ENCODE measurements at places on chromosomes 6 and 20.

GRCh38 chr20:5737966-5738365 lies 12.2 kb upstream of the SHLD1 start:
- DNase-seq: no peak

DNA sequence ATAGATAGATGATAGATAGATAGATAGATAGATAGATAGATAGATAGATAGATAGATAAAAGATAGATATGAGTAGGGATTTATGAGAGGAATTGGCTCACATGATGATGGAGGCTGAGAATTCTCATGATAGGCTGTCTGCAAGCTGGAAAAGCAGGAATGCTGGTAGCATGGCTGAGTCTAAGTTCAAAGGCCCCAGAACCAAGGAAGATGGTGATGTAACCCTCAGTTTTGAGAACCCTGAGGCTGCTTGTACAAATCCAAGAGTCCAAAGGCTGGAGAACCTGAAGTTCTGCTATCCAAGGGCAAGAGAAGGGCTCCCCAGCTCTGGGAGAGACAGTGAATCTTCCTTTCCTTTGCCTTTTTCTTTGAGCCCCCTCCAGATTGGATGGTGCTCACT lies 210.8 kb downstream of the RFPL4B start:
- DNase-seq: no peak

DNA sequence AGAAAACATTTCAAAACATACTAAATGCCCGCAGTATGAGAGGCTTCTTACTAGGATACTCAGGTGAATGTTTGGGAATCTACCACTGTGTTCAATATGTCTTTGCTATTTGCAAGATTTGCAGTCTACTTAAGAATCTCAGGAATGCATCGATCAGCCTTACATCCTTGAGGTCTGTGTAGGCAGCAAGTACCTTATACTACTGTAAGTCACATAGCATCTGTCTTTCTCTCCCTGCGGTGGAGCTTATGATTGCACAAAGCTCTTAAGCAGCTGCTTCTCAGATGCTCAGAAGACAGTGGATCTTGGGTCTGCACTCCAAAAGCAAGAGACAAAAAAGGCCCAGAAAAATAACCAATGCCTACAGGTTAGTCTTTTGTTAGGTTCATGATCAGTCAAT lies 21.4 kb downstream of the PCSK2 start:
- DNase-seq: no peak

- no peak for DNase-seq
Measured at GRCh38 chr6:90859056-90859455, 272.2 kb upstream of the MAP3K7 start.

DNA sequence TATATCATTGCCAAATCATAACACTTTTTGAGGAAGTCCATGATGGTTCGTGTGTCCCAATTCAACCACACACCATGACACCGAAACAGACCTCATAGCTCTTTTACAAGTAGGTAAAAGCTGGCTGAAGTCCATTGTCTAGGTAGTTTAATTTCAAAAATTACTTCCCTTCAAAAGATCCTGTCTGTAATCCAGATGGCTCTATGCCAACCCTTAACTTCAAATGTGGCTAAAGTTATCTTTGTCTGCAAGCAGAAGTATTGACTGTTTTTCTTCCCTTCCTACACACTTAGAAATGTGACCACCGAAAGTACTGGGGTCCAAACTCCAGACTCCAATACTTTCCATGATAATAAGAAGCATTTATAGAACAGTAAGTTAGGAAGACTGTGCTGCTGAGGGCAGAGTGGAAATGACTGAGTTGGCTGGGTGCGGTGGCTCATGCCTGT lies 8.3 kb upstream of the TIAM2 start:
- no peak for DNase-seq

DNA sequence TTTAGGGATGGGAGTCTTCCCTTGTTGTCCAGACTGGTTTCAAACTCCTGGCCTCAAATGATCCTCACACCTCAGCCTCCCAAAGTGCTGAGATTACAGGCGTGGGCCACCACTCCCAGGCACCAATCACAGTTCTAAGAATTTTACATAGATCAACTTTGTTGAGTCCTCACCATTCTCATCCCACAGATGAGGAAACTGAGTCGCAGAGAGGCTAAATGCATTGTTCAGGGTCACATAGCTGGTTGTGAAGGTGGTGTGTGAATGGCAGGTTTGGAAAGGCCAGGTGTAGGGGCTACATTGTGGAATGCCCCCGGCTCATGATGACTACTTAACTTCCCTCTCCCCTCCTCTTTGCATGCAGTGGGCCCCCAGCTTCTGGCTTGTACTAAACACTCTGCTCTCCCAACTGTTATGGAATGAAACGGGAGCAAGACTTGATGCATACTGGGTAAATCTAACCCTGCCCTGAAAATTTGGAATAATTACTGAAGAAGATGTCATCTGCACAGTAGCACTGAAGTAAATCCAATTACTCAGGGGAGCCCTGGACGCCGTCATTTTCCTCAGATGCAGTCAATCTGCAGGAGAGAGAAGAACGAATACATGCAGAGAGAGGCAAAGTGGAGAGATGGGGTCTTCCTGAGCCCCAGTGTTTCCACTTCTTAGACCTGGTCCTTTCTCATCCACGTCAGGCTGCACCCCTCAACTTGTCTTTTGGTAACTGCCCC lies 102.3 kb upstream of the ZNF217 start:
- no peak for DNase-seq

- DNase-seq: no peak
Measured at GRCh38 chr6:53813096-53813495, 18.3 kb downstream of the LRRC1 start.

- no peak for DNase-seq
Measured at GRCh38 chr6:148516617-148517016, 174.0 kb downstream of the SASH1 start.

DNA sequence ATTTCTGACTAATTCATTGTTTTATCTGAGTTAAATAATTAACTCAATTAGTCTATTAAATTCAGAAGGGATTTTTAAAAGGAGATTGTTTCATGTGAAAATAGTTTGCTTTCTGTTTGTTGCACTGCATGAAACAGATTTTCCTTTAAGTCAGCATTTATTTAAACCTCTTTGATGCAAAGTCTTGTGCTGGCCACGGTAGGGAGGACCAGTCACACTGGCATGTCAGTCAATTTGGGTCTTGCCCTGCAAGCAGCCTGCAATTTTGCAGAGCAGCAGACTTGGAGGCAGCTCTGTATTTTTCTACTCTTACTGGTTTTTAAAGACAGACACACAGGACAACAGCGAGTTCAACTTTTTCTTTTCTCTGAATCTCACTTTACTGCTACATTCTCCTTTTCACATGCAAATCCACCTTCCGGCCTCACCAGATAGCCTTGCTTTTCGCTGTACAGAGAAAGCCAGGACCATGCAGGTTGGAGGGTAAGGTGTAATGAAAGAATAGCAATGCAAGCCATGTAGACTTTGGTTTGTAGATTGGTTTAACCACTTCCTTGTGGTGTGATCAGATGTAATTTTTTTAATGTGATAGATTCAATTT lies 689.9 kb upstream of the AGPAT4 start:
- DNase-seq: peak; percentile 1

DNA sequence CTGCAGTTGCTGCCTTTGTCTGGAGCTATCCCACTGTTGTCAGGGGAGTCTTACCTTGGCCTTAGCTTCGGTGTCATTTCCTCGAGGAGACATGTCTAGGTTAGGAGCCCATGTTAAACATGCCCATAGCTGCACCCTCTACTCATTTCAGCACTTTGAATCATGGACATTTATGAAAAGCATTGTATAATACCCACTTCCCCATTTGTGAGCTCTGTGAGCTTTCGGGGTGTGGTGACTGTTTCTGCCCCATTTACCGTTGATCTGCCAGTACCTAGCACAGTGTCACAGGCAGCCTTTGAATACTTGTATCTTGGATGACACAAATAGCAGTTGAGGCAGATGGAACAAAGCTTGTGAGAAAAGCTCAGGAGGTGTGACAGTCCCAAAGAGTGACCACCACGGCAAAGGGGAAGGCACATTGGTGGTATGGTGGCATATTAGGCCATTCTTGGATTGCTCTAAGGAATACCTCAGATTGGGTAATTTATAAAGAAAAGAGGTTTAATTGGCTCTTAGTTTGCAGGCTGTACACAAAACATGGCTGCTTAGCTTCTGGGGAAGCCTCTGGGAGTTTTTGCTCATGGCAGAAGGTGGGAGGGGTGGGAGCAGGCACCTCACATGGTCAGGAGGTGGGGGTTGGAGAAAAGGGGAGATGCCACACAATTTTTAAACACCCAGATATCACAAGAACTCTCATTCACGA lies 42.0 kb downstream of the JARID2 start:
- no peak for DNase-seq

- no peak for DNase-seq
Measured at GRCh38 chr6:40330301-40330721, 256.9 kb downstream of the LRFN2 start.

DNA sequence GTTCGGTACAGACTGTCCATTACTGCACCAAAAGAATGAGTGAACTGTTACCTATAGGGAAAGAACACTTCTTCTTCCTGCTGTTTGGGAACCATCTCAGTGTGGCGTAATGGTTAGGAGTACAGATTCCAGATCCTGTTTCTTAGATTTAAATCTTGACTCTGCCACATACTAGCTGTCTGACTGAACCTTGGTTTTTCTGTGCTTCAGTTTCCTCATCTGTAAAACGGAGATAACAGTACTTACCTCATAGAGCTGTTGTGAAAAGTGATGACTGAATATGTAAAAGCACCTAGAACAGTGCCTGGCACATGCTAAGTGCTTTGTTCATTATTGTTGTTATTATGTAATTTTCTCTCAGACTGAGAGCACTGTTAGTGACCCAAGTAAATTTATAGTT lies 39.8 kb downstream of the STX11 start:
- DNase-seq: no peak

DNA sequence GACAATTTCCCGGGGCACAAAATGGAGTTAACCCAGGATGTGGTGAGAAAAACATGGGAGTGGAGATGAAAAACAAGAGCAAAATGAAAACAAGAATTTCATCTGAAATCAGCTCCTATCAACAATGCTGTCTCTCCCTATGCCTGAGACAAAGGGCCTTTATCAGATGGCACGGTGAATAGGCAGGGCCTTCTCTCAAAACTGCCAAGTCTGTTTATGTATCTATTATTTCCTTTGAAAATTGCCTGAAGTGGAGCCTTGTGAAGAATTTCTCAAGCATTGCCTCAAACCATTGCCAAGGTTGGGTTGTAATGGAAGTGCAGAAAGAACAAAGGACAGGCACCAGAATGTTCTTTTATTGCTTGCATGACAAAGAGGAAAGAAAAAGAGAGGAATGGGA lies 74.7 kb downstream of the BTBD3 start:
- DNase-seq: no peak

- DNase-seq: no peak
Measured at GRCh38 chr6:151434369-151434768, 17.6 kb downstream of the RMND1 start.

- DNase-seq: no peak
Measured at GRCh38 chr20:38300438-38300837, 3.5 kb upstream of the BPI start.

DNA sequence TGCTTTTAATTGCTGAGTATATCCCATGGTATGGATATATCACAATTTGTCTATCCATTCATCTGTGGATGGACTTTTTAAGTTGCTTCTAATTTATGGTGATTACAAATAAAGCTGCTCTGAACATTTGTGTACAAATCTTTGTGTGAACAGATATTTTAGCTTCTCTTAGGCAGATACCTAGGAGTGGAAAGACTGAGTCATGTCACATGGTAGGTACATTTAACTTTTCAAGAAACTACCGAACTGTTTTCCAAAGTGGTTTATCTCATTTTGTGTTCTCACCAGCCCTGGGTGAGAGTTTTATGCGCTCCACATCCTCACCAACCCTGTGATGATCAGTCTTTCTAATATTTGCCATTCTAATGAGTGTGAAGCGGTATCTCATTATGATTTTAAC lies 31.0 kb upstream of the ZNFX1 start:
- no peak for DNase-seq

GRCh38 chr6:16244446-16244845 lies 6.1 kb downstream of the GMPR start:
- DNase-seq: no peak

GRCh38 chr6:100657678-100658330 lies 193.1 kb upstream of the SIM1 start:
- peak; percentile 25 for DNase-seq

DNA sequence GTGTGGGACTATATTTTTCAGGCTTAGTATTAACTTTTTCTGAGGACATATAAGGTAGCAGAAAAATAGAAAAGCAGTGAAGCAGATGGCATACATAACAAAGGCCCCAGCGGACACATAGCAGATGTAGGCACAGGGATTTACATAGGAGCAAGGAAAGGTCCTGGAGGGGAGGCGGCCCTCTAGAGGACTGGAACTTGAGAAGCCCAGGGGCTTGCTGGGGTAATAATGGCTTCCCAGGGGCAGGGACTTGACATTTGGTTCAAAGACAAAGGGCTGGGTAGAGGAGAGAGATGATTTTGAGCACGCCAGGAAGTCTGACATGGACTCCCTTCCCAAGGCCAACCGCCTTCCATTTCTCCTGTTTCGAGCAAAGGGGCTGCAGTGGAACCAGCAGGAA lies 31.7 kb upstream of the OSTM1 start:
- DNase-seq: no peak

DNA sequence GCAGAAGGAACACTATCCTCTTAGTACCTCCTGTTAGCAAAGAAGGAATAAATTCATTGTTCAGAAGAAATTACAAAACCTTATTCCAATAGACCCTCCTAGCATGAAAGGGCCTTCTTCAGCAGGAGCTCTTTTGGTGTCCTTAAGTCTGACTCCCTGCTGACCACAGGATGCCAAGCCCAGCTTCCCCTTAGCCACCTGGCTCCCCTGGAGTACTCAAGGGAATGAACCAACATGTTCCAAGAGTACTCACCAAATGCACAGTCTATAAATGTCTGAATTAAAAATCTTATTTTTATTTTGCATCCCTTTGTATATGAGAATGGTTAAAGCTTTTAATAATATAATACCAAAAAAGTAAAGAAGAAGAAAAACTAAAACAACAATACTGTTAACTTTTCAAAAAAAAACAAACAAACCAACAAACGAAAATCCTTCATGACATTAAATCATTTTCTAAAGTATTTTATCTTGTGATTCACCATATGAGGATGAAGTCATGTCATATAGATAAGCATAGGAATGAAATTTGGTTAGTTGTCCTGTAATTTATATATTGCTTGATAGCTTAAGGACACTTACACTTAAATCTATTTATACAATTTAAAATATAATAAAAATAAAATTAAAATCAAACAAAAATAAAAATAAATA lies 1355.1 kb downstream of the HACE1 start:
- DNase-seq: no peak

GRCh38 chr20:41320441-41320840 lies 2.9 kb upstream of the ZHX3 start:
- DNase-seq: no peak

DNA sequence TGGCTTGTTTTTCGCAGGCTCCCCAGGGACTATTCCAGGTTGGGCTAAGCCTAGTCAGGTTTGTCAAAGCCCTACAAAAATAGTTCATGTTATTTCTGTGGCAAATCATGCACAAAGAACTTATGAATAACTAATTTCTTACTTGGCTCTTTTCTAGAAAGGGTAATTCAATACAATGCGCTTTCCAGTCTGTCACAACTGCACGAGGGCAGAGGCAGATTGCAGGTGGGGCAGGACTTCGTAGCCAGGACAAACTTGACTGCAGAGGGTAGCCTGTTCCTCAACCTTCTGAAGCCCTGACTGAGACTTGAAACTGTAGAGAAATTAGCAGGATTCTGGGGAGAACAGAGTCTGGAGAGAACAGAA lies 253.5 kb downstream of the QKI start:
- no peak for DNase-seq

GRCh38 chr6:83589076-83589475 lies 76.7 kb downstream of the PRSS35 start:
- DNase-seq: no peak

Measured in AG10803 (cell line).